ENCODE measurements at places on chromosomes 2 and 18.

- ATAC-seq, result peak; percentile 61
Measured at GRCh38 chr2:20224716-20225293, at the start of gene SDC1. TSS of gene SDC1 (minus strand) at chr2:20225130. CDS start at chr2:20224867, 263 bp downstream.

DNA sequence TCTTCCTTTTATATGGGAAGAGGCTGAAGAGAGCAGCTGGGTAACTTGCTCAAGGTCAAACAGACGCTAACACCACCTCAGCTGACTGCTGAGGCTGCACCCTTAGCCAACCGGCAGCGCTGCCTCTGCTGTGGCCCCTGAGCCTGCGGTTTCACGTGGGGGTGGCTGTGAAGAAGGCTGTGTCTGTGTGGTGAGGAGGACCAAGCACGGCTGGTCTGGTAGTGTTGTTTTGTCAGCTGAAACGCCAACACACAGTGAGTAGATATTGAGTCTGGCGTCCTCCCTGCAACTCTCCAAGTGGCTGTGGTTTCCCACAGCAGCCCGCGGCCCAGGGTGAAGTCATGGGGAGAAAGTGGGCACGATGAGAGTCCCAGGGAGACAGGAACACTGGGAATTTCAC, 69.6 kb downstream of the THNSL2 start:
- no peak for ATAC-seq

DNA sequence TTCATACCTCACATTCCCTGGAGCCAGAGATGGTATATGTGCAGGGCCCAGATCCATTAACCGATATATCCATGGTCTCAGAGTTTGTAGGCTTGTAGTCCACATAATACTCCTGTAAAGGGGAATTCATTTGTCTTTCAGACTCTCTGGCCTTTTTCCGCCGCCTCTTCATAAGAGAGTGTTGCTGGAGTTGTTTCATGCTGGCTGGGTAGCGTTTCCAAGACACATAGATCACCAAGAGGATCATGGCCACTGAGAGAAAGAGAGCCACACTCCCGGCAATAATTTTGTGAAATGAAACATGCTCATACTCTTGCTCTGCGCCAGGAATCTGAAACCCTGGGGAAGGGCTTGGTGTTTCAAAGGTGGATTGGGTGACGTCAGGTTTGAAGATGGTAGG, 3.9 kb downstream of the LRRTM4 start:
- no peak for ATAC-seq

GRCh38 chr2:62408241-62408677, 97.7 kb downstream of the TMEM17 start:
- no peak for ATAC-seq

DNA sequence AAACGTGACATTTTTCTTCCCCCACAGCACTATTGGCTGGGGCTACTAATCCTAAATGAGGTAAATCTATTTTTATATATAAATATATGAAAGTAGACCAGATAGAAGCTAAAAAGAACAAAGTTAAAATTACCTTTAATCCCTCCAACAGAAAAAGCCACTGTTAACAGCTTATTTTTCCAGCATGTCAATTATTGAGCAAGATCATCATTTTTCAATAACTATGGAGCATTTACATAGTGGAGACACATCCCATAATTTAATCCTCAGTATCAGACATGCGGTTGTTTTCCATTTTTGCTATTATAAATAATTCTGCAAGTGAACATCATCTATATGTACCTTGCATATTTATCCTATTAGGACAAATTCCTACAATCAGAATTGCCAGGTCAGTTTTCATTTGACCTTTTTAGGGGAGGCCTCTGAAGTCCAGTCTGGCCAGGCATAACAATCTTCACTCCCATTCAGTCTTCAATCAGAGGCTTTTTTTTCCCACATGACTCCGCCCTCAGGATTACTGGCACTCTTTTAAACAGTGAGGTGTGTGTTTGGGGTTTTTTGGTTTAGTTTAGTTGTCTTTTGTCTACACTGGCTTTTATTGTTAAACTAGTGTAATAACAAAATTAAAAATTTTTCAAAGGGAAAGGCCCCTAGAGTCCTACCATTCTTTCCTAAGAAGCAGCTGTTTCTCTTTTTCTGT, 29.2 kb downstream of the SMARCAL1 start:
- ATAC-seq, result no peak

DNA sequence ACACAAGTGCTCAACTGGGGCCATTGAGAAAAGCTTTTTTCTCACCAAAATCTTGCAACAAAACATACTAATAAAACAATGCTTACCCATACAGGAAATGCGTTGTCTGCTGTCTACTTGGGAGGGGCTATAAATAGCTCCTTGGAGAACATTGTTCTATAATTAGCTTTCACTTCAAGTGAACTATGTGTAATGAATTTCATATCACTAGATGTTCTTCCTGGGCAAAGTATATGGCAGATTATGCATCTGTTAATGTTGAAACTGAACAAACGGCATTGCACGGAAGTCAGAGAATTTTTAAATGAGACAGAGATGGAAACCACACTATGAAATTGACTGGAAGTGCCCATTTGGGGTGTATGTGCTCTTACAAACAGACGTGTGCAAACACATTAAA, 6.4 kb upstream of the NPAS2 start:
- no peak for ATAC-seq

- ATAC-seq, result no peak
Measured at GRCh38 chr2:53913721-53914120, 54.0 kb upstream of the GPR75 start.

DNA sequence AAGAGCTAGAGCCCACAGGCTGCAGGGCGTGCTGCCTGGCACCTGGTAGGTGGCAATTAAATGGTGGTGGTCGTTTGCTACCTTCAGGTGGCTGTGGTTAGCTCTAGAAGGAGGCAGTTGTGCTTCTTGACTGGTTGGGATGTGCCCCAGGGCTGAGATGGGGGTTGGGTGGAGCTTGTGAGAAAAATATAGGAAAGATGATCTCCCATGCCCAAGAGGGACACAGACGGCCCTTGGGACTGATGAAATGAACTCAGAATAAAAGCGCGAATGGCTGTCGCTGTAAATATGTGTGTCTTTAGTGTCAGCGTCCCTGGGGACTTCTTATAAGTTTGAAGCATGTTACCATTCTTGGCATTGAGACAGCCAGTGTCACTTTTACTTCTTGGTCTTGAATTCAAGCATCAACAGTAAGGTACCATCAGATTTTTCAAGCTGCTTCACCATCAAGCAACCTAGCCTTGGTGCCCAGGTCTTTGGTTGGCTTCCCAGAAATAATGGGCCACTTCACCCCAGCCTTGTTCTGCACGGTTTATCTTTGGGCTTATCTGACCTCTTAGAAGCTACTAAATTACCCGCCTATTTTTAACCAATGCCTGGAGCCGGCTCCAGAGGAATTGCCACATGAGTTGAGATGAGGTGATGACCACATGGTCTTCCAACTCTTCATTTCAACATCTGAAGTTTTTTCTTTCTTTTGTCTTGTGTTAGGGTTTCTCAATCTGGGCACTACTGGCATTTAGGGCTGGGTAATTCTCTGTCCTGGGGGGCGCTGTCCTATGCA, 11.9 kb downstream of the LRRFIP1 start:
- ATAC-seq, result no peak

DNA sequence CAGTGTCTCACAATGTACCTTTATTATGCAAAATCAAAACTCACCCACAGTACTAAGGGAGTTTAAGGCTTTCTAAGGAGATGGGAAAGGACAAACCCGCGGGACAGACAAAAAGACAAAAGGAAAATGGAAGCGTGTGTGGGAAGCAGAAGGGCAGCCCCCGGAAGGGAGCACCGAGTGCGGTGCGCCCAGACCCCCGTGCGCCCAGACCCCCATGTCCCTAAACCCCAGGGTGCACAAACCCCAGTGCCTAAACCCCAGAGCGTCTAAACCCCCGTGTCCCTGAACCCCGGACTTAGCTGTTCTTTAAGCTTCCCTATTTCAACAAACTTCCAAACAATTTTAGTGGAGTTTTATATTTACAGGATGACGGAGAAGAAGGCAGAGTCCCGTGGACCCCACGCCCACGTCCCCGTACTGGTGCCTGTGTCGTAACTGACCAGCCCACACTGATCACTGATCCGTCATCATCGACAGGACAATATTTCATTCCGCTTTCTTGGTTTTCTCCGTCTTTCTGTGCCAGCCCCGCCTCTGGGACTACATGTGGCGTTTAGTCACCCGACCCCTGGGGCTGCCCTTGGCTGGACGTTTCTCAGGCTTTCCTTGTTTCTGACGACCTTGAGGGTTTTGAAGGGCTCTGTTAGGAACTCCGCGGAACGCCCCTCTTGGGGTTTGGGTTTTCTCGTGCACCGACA, 76.9 kb downstream of the RTP5 start:
- no peak for ATAC-seq

DNA sequence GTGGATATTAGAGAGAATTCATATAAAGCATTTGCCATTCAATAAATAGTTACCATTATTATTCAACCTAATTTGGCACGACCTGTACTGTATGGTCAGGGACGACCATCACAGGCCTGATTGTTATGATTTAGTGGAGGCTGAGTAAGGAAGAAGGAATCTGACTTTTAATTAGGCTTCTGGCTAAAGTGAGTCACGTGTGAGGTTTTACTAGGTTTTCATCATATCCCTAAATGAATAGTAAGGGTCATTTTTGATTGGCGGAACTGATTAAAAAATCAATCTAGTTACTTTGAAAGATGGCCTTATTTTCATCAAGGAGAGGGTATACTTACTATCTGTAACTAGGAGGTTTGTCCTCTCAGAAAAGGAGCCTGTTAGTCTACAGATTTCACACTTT, 143.4 kb downstream of the ADCYAP1 start:
- ATAC-seq, result no peak

DNA sequence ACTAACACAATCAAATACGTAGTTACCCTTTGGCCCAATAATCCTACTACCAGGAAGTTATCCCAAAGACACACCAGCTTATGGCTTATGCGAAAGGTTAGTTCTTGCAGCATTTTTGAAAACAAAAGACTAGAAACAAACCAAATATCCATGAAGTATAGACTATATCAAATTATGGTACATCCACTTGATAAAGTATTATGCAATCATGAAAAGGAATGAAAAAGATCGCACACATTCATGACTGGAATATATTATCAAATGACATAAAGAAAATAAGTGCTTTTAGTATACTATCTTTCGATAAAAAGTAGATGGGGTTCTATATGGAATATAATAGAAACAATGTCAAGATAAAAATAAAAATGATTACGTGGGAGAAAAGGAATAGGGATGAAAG, 78.2 kb downstream of the COBLL1 start:
- no peak for ATAC-seq

DNA sequence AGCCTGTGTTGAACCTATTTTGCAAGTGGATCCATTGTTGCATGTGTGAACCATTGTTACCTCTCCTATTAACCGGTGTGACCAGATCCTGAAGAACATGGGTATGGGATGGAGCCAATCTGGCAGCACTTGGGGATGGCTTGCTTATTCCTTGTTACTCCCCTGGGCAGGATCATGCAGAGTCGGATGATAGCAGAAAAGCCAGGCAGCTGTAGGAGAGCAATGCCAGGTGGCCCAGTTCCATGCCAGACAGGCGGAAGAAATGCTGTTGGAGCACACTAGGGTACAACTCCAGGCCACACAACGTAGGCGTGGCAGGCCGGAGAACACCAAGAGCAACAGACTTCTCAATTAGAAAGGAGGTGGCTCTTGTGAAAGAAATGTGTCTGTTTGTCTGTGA, 16.3 kb upstream of the MYO1B start:
- no peak for ATAC-seq

- peak; percentile 60 for ATAC-seq
Measured at GRCh38 chr2:57906152-57906732, 140.4 kb upstream of the VRK2 start.

GRCh38 chr18:32588191-32588590, 117.5 kb upstream of the GAREM1 start:
- no peak for ATAC-seq

DNA sequence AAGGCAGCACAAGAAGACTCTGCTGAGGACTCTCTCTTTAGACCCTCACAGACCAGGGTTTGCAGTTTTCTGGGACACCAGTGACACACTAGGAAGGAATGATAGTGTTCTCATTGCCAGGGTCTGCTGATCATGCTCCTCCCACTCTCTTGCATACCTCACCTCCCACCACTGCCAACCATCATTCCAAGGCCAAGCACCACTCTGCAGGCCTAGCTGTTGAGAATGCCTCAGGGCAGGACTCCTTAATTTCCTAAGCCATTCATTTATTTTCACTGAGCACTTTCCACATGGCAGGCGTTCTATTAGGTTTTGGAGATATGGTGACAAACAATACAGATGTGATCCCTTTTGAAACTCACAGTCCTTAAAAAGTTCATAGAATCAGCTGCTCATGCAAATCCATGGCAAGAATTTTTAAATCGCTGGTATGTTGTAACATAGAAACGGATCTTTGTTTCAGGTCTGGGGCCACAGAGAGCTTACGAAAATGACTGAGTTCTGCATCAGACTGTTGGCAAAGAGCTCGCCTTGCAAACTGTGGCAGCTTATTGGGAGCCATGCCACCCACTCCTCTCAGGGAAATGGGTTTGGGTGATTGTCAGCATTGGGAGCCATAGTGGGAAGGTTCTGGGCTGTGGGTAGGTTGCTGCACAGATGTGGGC, 78.5 kb downstream of the XDH start:
- no peak for ATAC-seq

- no peak for ATAC-seq
Measured at GRCh38 chr2:239756031-239756789, 268.9 kb downstream of the NDUFA10 start.

DNA sequence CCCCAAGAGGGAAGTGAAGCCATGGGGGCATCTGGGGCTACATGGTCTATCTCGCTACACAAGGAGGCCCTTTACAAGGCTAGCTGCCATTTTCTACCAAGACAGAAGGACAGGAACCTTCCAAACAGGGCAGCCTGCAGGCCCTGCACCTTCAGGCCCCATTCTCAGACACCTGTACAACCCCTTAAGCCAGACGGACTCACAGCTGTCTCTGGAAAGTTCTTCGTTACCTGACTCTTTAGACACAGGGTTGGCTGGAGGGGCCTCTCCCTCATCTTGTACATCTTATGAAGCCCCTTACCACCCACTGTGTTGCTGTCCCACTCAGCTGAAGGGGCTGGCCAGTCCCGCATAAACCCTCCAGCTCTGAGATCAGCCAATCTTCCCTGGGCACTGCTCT, 17.2 kb downstream of the TMEM127 start:
- no peak for ATAC-seq

DNA sequence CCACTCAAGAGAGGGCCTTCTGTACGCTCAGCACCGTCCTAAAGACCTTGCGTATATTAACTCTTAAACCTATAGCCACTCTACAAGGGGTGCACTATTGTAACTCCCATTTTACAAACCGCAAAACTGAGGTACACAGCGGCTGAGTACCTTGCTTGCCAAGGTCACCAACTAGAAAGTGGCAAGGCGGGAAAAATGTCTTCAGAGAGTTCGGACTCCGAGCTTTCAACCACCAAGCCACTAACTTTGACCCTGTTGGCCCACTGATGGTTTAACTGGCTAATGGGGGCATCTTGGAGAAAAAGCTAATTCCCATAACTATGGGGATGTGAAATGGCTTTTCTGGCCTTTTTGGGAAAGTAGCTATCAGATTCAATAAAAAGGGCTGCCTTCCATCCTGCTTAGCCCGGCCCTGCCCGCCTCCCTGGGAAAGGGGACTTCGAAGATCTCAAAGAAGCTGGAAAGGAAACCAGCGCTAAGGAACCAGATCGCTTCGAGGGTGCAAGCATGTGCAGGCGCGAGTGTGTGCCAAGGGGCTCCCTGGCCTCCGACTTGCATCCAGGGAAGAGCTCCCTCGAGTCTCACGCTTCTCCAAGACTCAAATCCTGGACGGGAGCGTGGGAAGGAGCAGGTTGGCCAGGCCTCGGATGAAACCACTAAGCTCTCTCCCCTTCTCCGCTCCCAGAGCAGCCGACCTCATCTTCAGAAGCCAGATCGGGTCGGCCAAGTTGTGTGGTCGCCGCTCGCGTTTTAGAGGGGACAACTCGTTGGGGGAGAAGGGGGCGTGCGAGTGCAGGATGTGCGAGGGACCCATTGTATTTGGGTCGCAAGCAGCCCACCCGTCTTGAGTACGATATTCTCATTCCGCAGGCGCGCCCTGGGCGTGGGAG, 2.2 kb upstream of the SP5 start:
- no peak for ATAC-seq

All from gastroesophageal sphincter (tissue), 4 donors.